HFFc6 (cell line): ENCODE measurements at places on chromosomes 7 and 10. TPM values are rescaled to one million over a fixed set of nuclear protein-coding genes. Genes with fewer than 3 reads are reported as not detected.

- no peaks in the 10 kb centered on the region for H3K36me3 ChIP-seq
- no peaks in the 10 kb centered on the region for H3K4me1 ChIP-seq
- H3K27me3 ChIP-seq = peaks cover 6% of the 10 kb centered on the region
Observed at GRCh38 chr10:45253183-45253914, 62.1 kb downstream of the OR13A1 start.

- H3K4me1 ChIP-seq = no peaks in the 10 kb centered on the region
- DNase-seq = no peak
- H3K27me3 ChIP-seq = peaks cover 4% of the 10 kb centered on the region; the same call in 1 of the 2 replicates
Observed at GRCh38 chr10:111560027-111560426, 483.2 kb downstream of the ADRA2A start.

- DNase-seq = no peak
- H3K36me3 ChIP-seq = peaks cover 29% of the 10 kb centered on the region
- no peak overlapping the region for H3K4me3 ChIP-seq
- peaks cover 2% of the 10 kb centered on the region; the same call in 1 of the 2 replicates for H3K27me3 ChIP-seq
Observed at GRCh38 chr10:32265756-32266155, 81.2 kb downstream of the EPC1 start.

- DNase-seq = no peak
- peaks cover 13% of the 10 kb centered on the region for H3K36me3 ChIP-seq
- no peaks in the 10 kb centered on the region for H3K27me3 ChIP-seq
Observed at GRCh38 chr10:77226452-77226851, 411.2 kb downstream of the KCNMA1 start.

GRCh38 chr10:95815133-95815532 is 59.2 kb downstream of the ENTPD1 start:
- no peak for DNase-seq
- no peak overlapping the region for H3K4me3 ChIP-seq
- peaks cover 2% of the 10 kb centered on the region for H3K27me3 ChIP-seq
- no peak overlapping the region for H3K27ac ChIP-seq
- H3K4me1 ChIP-seq = no peaks in the 10 kb centered on the region

DNA sequence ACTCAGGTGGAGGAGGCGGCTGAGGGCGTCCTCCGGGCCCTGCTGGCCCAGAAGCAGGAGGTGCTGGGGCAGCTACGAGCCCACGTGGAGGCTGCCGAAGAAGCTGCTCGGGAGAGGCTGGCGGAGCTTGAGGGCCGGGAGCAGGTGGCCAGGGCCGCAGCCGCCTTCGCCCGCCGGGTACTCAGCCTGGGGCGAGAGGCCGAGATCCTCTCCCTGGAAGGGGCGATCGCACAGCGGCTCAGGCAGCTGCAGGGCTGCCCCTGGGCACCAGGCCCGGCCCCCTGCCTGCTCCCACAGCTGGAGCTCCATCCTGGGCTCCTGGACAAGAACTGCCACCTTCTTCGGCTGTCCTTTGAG is 2.8 kb downstream of the TRIM56 start:
- H3K36me3 ChIP-seq = peaks cover 19% of the 10 kb centered on the region
- no peak overlapping the region for H3K4me3 ChIP-seq
- H3K27me3 ChIP-seq = peaks cover 3% of the 10 kb centered on the region
- DNase-seq = no peak
- H3K27ac ChIP-seq = no peak overlapping the region

The SMIM30 gene
- total RNA-seq = 51.4 to 59.7 TPM (median 55.3 TPM) in 3 replicates

The CAMK2B gene
- 0.20 TPM in 1 of 3 replicates, not detected in the others for total RNA-seq
